ENCODE measurements at places on chromosomes 2 and 18.

DNA sequence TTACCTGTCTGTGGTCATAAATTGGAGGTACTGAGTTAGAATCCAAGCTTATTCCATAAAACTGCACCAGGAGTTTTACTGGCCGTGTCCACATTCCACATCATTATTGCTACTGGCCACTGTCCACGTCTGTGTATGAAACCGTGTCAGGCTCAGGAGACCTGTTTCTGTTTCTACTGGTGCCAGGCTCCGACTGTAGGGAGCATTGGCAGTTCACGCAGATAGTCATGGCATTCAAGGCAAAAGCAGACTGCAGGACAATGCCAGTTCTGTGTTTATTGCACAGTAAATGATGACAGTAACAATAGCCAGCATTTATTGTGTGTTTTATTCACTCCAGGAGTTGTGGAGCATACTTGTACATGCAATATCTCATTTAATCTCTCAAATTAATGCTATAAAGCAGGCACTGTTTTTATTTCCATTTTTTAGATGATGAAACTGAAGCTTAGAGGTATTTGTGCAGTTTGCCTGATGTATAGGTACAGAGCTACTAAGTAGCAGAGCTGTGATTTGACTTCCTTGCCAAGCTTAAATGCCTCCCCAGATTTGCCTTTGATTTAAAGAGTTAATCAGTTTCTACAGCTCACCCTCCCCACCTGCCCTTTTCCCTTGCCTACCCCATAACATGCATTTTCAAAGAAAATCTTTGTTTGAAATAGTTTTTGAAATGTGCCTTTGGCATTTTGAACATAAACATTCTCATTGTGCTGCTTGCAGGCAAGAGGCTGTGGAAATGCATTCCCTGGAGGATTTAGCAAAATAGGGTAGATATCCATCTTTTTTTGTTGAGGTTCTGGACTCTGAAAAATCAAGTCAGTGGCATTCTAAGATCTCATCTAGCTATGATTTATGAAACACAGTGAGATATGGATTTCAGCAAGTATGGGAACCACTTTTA, 55.5 kb downstream of the MAP4K4 start:
- no peak for DNase-seq

GRCh38 chr2:97911922-97912575, 83.7 kb downstream of the TMEM131 start:
- no peak for DNase-seq

DNA sequence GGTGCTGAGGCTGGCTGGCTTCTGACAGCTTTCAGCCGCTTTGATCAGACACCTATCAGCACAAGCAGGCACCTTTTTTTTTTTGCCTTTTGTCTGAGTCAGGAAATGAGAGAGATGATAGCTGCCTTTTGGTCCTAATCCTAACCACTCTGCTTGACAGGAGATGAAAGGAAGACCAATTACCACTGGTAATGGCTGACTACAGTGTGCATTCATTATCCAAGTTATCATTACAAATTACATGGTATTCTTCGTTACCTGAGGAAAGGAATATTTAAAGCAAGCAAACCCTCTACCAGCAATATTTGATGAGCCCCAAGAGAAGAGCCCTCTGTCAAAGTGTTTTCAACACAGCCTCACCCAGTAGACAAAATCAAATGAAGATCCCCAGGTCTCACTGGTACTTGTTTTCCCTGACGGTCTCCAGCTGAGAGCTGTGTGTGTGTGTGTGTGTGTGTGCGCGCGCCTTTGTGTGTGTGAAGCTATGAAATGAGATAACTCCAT, 925.7 kb downstream of the DCDC2C start:
- DNase-seq, result no peak

- DNase-seq, result no peak
Measured at GRCh38 chr18:24534271-24534670, 73.8 kb downstream of the HRH4 start.

- no peak for DNase-seq
Measured at GRCh38 chr2:234479465-234479864, 17.4 kb downstream of the ARL4C start.

DNA sequence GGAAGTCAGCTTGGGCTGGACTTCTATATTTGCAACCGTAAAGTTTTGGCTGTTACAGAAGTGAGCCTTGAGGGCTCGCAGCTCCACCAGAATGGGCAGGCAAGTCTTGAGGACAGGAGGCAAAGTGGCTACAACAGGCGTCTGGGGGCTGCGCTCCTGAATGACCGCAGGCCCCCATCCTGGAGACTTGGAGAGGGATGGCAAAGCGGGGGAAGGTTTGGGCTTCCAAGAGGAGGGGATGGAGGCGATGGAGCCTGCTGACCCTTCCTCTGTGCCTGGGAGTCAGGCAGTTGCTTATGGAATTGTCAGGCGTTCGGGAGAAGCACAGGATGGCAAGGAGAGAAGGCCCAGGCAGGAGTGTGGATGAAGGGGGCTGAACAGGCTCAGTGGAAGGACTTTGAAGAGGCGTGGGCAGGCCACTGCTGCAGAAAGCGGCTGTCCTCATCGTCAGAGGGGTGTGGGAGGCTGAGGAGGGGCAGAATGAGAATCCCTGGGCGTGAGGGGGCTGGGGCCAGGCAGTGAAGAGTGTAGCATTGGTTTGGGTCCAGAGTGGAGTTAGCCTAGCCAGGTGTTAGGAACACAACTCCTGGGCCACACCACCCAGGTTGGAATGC, 72.3 kb downstream of the INHBB start:
- no peak for DNase-seq

DNA sequence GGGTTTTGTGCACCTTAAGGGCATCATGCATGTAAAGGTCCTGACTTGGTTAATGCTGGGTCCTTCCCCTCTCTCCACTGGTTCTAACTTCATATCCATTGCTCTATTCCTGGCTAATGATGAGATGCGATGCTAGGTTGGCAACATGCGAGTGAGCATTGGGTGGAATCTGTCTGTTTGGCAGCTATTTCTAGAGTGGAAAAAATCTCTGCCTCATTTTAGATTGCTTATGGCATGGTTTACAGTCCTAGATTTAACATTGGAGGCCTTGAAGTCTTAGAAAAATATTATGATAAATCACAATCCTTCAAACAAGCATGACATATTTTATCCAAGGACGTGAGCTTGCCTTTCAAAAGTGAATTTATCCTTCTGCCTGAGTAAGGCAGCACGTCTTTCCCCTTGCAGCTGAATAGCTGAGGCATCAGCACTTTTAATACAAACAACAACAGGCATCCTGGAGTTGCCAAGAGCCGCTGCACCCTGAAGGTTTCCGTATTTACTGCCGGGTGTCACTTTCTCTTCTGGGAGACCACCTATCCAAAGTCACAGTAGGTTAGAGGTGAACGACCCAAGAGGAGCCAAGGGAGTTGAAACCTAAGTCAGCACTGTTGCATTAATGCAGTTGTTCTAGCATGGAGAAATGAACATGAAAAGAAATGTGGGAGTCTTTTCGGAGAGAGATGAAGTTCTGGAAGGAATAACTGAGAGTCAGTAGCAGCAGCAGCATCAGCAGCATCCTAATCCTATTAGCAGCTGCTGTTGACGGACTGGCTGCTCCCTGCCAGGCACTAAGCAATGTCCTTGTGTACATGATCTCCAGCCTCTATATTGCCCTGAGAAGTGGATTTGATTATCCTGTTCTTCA, 78.4 kb downstream of the MAPK4 start:
- DNase-seq, result no peak

DNA sequence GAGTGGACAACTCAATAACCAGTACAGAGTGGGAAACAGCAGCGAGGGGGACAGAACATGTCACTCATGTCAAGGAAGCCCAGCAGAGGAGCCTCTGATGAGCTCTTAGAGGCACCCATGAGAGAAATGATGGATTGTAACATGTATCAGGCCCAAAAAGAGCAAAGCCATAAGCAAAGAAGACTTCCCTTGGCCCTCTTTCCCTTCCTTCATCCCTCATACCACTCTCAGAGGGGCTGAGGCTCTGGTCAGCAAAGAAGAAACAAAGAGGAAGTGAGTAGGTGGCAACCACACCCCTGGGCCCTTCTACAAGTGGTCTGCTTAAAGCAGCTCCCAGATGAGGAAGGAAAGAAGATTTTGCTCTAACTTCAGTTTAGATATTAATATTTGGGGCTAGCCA, 112.8 kb downstream of the CDC42EP3 start:
- peak; percentile 37 for DNase-seq

GRCh38 chr2:47295131-47295980, 107.6 kb upstream of the MSH2 start:
- no peak for DNase-seq

DNA sequence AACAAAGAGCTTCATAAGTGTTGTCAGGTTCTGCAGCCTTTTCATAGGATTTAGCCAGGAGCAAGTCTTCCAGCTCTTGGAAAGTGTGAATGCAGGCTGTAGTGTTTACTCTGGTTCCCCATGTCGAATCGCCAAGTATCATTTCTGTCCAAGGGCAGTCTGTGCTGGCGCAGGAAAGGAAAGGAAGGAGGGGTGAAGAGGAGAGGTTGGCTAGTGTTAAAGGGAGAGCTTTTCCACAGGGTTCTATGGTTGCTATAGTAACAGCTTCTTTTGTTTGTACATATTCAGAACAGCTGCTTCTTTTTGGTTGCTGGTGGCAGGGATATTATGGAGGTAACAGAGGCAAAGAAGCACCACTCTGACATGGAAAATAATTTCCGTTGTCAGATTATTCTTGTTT, 69.9 kb downstream of the KCNH7 start:
- DNase-seq, result no peak

DNA sequence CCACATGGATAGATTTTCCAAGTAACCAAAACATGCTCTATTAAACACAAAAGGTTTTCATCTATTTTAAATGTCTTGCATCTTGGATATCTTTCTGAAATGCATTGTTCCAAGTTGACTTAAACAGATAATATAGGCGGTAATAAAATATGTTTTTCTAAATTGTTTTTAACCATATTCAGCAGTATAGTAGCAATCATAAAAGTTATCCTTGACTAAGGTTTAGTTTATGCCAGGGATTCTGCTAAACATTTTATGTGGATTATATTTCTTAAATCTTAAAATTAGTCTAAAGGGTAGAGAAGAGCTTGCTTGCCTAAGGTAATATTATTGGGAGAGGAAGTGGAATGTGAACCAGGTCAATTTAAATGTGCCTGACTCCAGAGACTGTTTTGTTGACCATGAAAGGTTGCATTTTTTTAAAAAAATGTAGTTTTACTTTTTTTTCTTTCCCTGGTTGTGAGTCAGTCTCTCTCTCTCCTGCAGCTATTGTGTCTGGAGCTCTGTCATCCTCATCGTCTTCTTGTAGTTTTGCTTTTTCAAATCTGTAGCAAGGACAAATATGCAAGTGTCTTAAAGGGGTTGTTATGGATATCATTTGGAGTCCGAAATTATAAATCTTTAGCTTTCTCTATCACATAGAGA, 309.1 kb upstream of the COL3A1 start:
- DNase-seq, result no peak

GRCh38 chr2:38697116-38697840, 31.4 kb downstream of the GALM start:
- DNase-seq, result peak; percentile 30

GRCh38 chr2:197799068-197799467, 5.3 kb upstream of the PLCL1 start:
- DNase-seq, result no peak

GRCh38 chr2:224171226-224171625, 132.1 kb upstream of the SERPINE2 start:
- DNase-seq, result no peak

- no peak for DNase-seq
Measured at GRCh38 chr2:111701798-111702118, 182.2 kb downstream of the ANAPC1 start.

Measured in hematopoietic multipotent progenitor cell treated with erythropoietin and hydrocortisone succinate and interleukin-3 and kit ligand, for 8 days (in vitro differentiated cells).